Heart right ventricle (tissue), 16 donors: ENCODE measurements at places on chromosomes 2 and 18.

GRCh38 chr2:44912660-44913059, 28.8 kb upstream of the SIX3 start:
- DNase-seq = no peak

GRCh38 chr2:196361606-196362326, 190.4 kb upstream of the STK17B start:
- DNase-seq = peak; percentile 41

DNA sequence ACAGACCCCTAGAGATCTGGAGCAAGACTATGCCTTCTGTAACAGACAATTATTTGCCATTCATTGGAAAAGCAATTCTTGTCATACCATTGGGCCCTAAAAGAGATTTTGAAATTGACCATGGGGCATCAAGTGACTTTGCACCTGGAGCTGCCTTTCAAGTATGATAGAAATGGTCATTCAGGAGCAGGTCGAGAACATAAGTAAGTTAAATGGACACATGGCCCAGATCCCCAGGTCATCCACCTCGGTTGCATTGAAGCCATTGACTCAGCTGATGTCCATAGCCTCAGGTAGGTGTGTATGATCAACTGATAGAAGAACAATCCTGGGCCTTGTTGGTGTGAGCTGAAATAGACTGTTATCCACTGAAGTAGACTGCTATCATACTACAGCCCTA, 19.3 kb downstream of the CHCHD5 start:
- DNase-seq = no peak

GRCh38 chr18:46555724-46556123, 101.3 kb downstream of the LOXHD1 start:
- peak; percentile 36 for DNase-seq

DNA sequence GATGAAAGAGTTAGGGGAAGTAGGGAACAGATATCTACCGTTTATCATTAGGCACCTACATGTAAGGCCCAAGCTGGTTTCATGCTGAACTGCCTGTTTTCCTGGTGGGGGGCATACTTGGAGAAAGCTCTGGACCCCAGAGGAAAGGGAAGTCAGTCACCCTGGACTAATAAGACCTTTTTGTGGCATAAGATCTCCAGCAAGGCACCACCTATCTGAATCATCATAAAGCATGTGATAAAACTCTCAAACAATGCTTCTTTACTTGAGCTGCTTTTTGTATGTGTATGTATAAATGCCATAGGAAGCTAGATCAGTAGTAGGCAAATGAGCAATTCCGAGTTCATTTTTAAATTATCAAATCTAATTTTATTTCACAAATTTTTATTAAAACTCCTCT, 104.8 kb downstream of the TANC1 start:
- no peak for DNase-seq

GRCh38 chr2:226608451-226608850, 191.2 kb downstream of the IRS1 start:
- no peak for DNase-seq

DNA sequence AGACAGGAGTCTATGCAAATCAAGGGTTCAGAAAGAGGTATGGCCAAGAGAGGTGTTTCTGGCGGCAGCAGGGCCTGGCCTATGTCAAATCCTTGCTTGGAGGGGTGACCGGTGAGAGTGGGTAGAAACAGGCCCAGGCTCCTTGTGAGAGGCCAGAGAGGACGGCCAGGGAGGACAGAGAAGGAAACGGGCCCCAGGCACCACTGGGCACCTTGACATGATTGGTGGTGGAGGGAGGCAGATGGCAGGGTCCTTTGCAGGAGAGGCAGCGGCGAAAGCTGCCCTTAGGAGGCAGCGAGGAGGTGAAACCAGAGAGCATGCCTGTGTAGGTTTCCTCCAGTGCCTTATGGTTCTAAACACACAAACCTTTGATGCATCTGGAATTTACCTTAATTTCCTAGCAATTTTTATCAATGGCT, 6.2 kb downstream of the RAMP1 start:
- no peak for DNase-seq

DNA sequence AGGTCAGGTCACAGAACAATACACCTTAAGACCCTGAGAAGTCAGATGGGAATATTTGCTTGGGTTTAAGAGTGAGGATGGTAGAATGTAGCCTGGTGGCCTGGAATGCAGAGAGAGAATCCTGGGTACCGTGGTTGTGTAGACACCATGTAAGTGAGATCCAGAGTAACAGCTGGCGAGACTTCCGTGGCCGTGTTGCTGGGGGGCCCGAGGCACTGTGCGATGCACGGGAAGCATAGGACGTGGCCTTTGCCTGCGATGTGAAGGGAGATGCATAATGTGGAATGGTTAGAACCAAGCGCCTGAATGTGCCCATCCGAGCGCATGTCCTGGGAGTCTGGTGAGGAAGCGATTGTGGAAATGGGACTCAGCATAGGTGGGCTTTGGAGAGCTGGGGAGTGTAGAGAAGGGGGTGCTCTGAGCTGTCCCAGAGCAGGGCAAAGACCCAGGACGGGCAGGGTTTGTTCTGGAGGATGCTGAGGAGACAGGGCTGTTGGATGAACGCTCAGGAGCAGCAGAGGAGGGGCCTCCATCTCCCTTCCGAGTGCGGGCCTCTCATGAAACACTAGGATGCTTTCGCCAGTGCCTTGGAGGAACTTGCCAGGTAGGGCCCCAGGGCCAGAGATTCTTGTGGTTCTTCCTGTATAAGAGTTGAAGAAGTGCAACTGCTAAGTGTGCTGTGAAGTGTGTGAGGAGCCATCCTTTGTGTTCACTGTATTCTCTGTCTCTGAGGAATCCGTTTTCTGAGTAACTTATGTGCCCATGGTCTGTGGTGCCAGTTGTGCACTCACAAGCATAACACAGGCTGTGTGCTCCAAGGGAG, 7.1 kb downstream of the RNF144A start:
- DNase-seq = no peak

DNA sequence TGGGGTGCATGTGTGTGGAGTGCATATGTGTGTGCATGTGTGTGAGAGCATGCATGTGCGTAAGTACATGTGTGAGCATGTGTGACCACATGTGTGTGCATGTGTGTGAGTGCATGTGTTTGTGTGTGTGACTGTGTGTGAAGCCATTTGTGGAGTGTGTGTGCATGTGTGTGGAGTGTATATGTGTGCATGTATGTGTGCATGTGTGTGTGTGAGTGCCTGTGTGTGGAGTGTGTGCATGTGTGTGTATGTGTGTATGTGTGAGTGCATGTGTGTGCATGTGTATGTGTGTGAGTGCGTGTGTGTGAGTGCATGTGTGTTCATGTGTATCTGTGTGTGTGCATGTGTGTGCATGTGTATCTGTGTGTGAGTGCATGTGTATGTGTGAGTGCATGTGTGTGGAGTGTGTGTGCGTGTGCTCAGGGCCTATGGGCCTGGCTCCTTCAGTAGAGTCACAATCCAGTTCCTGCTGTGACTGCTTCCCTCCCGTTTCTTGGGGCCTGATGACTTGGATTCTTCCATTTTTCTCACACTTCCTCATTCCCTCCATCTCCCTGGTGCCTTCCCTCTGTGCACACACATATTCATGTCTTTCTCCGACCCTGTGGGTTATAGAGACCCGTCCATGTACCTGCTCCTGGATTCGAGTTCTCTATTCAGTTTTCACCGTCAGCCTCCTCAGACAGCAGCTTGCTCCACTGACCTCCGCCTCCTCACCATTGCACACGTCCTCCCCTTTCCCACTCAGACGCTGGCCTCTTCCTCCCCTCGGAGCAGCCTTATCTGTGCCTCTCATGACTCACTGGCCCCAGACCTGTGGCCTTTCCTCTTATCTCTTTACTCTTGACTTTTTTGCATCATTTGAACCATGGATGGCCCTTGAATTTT, 25.2 kb downstream of the TOGARAM2 start:
- no peak for DNase-seq

DNA sequence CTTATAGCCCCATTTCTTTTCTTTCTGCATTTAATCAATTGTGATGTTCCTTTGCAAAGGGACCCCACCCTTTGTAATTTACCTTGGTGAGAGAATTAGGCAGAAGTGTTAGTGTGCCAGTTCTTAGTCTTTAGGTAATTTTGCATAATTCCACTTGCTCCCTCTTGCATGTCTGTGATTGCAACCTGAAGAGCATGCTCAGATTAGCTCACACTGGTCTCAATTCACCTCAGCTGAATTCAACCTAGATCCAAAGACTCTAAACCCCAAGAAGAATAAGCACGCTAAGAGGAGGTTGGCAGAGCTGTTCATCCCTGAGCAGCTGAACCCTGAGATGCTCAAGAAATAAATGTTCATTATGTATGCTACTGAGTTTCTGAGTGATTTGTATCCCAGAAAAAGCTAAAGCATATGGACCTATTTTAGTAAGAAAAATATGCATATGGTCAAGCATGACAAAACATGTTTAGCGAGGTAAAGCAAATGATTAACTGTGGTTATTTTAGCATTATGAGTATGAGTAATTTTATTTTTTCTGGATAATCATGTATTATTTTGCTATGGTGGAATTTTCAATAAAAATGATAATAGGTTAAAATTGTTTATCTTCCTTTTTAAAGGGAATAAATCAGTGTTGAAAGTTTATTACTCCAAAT, 299.2 kb upstream of the ZSWIM2 start:
- no peak for DNase-seq

- no peak for DNase-seq
These were observed 31.3 kb upstream of the CREG2 start for GRCh38 chr2:101418460-101419095.

DNA sequence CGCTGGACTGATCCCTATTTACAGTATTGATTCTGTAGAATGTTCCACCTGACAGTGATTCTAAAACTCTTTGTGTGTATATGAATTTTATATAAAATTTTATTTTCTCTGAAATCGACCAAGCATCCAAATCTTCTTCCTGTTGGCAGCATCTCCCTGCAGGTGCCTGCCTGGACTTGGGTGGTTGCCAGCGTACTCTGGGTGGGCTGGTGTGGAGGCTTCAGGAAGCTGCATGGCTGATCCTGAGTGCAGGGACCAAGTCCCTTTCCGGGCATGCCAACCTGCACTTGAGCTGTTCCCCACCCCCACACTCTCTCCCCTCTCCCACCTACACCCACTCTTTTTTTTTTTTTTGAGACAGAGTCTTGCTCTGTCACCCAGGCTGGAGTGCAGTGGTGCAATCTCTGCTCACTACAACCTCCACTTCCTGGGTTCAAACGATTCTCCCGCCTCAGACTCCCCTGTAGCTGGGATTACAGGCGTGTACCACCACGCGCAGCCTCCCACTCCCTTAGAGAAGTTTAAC, 53.2 kb upstream of the ALKAL2 start:
- DNase-seq = no peak

DNA sequence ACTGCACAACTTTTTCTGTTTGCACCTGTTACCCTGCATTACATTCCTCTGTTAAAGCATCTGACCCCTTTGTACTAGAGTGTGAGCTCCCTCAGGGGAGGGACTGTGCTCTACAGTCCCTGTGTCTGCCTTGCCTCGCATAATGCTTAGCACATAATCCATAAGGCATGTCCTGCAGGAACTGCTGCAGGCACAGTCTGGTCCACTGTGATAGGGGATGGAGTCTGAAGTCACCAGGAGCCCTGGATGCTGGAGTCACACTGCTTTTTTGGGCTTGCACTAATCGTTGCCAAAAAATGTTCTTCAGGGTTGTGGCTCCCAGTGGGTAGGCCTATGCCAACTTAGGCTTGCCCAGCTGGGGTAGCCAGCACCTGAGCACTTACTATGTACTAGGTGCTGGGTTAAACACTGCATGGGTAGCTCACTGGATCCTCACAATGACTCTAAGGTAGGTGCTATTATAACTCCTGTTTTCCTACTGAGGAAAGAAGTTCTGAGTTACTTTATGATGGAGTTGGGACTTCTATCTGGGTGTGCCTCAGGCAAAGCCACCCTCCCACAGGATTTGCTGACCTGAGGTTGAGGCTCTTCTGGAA, 33.3 kb downstream of the COPS7B start:
- no peak for DNase-seq

DNA sequence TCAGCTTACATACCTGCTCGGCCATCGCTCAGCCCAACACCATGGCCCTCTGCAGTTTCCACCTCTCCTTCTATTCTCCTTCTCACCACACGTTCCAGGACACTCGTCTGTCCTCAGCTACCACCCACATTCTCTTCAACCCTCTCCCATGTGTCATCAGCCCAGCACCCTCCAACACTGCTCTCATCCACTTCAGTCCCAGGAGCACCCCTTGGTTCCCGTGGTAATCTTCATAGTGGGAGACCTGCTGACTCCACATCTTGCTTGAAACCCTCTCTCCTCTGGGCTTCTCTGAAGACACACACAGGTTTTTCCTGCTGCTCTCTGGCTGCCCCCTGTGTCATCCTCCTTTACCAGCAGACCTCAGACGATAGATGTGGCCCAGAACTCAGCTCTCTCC, 228.7 kb downstream of the GBX2 start:
- DNase-seq = no peak

- DNase-seq = no peak
These were observed 118.0 kb downstream of the MBP start for GRCh38 chr18:77014538-77014937.

- DNase-seq = no peak
These were observed 1225.3 kb downstream of the SUCLG1 start for GRCh38 chr2:83233781-83234180.

DNA sequence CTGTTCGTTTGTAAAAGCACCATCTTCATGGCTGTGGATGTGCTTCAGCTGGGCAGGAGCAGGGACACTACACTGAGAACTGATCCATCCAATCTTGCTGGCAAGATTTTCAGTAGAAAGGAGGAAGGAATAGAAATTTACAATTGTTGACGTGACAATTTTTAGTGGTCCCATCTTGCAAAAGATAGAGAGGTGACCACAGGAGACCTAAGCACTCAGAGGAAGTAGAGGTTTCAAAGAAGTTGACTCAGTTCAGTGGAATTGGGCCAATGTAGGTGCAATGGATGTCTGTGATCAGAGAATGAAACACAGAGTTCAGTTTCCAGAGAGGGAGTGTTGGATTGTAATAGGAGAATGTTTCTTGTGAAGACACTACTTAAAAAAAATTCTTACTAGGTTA, 1.4 kb downstream of the UGT1A5 start:
- DNase-seq = no peak

- DNase-seq = no peak
These were observed 385.0 kb upstream of the KLHL29 start for GRCh38 chr2:22999951-23000350.

DNA sequence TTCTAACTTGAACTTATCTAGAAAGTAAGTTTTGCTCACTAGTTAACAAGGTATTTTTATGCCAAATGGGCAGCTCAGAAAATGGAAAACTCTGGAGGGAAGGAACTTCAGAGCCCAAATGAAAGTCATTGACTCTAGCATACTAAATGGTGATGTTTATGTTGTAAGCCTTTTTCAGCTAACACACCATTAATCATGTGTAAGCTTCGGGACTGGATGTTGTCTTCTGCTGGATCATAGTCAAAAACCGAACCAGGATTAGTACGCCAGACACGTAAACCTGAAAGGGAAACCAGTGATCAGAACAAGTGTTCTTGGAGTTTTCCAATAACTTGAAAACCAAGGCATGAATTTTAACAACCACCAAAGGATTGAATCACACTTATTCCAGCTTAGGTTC, 81.8 kb downstream of the RIF1 start:
- no peak for DNase-seq
